ENCODE measurements at places on chromosomes 12 and 14.

DNA sequence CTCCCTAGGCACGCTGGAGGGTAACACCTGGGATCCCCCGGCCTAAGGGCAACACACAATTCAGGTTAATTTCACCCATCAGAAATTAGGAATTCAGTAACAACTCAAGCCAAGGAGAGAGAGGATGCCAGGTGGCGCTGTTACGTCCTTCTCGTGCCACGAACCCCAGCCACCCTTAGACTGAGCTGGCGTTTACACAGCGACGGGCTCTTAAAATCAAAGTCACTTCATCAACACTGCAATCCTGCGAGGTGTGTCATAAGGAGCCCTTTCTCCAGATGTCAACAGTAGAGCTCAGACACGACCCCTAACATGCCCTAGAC, 110.6 kb upstream of the TMEM132D start:
- peak; percentile 20 for DNase-seq

- DNase-seq, result no peak
Measured at GRCh38 chr12:67042697-67043131, 226.4 kb upstream of the CAND1 start.

DNA sequence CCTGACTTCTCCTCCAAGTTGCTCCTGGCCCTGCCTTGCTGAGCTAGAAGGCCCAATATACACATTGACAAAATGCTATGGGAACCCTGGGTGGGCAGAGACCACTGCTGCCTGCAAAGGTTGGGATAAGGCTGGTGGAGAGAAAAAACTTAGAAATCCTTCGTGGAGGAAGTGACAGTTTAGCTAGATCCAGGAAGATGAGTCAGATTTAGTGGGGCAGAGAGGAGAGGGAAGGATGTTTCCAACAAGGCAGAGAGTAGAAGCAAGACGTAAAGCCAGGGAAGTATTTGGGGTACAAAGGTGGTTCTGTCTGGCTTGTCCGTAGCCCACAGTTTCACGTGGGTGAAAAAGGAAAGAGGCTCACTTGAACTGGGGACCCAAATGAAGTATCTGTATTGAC, 69.0 kb upstream of the CLMN start:
- DNase-seq, result no peak

- DNase-seq, result no peak
Measured at GRCh38 chr14:54211551-54212308, 185.1 kb upstream of the CDKN3 start.

- DNase-seq, result no peak
Measured at GRCh38 chr14:32203928-32204357, 874 bp upstream of the RNU6-8 start.

- DNase-seq, result no peak
Measured at GRCh38 chr14:87081004-87081403, 912.0 kb downstream of the GALC start.

- peak; percentile 61 for DNase-seq
Measured at GRCh38 chr12:53174881-53175491, 5.5 kb upstream of the ZNF740 start.

GRCh38 chr12:6444704-6445688, at the start of gene CD27:
CD27 (plus strand) TSS chr12:6444955; CDS start chr12:6445096, 141 bp downstream.
- DNase-seq, result no peak

DNA sequence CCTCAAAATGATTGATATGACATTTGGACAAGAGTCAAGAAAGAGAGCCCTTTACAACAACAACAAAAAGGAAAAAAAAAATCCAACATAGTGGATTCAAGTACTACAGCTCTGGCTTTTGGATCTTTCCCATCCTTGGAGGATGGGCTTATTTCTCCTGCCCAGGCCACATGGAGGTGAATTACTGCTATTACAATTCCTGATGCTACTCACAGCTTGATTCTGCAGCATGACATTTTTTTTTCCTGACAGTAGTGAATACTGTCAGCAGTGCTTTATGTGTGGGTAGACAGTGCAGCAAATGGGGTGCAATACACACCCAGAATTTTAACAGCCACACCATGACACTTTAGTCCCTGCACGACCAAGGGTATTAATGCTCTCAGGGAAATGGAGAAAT, 42.5 kb upstream of the HSP90B1 start:
- DNase-seq, result no peak

- no peak for DNase-seq
Measured at GRCh38 chr12:64390275-64390851, at the start of gene C12orf56. C12orf56 (minus strand) TSS chr12:64390758; CDS start chr12:64390565, 193 bp downstream.

GRCh38 chr12:121537814-121538698, 42.8 kb downstream of the KDM2B start:
- peak; percentile 37 for DNase-seq

Data from RPMI8226 (cell line).